ENCODE measurements at places on chromosomes 2 and 18.

DNA sequence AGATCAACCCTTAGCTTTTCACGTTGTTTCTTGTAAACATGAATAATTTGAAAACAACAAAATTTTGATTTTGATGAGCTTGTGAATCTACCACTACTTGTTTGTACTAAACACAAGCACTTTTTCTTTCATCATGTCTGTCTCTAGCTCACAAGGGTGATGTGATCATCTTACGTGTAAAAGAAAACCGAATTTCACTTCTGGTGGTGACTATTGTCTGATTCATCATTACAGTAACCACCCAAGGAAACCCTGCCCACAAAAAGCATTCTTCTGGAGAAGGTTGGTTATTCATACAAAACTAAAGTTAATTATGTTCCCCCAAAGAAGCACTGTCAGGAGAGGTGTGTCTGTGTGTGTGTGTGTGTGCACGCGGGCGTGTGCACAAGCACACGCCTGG, 285.4 kb downstream of the ZNF516 start:
- H3K36me3 ChIP-seq = no peaks in the 10 kb centered on the region
- H3K27ac ChIP-seq = no peak overlapping the region
- no peaks in the 10 kb centered on the region for H3K27me3 ChIP-seq

DNA sequence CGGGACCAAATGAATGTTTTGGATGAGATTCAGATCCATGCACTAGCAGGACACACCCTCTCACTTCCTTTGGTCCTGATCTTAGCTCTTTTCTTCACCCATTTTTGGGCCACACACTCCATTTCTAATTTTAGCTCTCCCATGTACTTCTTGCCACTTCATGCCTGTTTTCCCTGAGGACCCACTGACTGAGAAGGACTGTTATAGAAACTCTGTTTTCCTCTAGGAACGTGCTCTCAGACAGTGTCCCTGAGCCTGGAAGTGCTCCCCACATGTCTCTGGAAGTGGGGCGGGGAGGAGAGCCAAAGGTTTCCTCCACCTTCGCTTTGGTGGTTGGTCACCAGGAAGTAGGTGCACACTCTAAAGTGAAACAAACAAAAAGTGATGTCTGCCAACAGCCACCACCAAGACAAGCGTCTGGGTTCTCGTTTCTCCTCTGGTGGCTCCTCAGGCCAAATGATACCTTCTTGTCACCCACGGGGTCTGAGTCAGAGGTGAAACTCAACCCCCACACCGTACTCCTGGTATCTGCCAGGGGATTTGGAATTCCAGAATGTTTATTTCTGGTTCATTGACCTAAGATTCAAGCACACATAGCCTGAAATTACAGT, 74.7 kb downstream of the MERTK start:
- peaks cover 2% of the 10 kb centered on the region for H3K4me1 ChIP-seq
- H3K27me3 ChIP-seq = peaks cover 18% of the 10 kb centered on the region
- no peak overlapping the region for H3K4me3 ChIP-seq
- H3K36me3 ChIP-seq = peaks cover 4% of the 10 kb centered on the region
- H3K27ac ChIP-seq = no peak overlapping the region

DNA sequence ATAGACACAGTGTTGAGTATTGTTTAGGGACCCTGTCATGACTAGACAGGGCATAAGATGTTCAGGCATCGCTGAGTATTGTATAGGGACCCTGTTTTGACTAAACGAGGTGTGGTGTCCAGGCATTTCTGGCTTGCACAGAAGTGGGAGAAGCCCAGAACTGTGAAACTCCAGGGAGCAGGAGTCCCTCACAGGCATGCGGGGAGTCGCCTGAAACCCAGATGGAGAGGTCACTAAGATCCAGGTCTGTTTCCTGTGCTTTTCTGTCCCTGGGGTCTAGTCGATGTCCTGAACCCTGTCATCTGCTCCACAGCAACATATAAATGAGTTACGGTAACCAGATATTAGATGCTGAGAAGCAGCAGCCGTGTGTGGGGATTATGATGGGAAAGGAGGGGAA, 469.0 kb upstream of the SALL3 start:
- no peak for DNase-seq
- no peaks in the 10 kb centered on the region for H3K36me3 ChIP-seq
- no peak overlapping the region for H3K4me3 ChIP-seq
- H3K4me1 ChIP-seq = no peaks in the 10 kb centered on the region

DNA sequence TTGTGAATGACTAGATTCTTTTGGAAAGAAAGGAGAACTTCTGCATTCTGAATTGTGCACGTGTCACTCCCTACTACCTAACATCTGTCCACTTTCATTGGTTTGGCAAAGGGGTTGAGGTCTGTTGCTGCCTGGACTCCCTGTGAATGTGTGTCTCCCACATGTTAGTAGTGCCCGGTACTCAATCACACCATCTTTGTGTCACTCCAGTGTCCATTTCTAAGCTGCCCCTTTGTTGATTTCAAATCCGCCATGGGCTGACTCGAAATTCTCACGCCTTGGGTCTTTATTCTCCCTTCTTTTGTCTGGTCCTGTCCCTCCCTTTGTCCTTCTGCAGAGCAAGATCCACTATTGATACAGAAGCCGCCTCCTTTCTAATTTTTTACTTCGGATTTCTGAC, 7.5 kb downstream of the DPYSL5 start:
- H3K27me3 ChIP-seq = peaks cover 39% of the 10 kb centered on the region
- no peak overlapping the region for H3K4me3 ChIP-seq
- no peak overlapping the region for H3K27ac ChIP-seq
- no peak for DNase-seq
- H3K36me3 ChIP-seq = no peaks in the 10 kb centered on the region
- H3K4me1 ChIP-seq = peaks cover 2% of the 10 kb centered on the region

DNA sequence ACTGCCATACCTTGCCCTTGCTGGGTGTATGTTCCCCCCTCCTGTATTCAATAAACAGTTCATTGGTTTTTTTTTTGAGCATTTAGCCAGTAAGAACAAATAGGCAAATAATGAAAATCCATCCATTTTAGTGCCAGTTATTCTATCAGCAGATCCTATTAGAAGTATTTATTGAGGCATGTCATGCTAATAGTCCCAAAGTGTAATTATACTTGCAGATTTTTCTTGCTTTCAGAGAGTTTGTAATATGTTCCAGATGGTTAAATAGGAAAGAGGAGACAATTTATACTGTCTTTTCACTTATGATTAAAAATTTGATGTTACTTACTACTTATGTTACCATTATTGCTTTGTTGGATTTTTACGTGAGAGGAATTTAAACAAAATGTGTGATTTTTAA, 127.6 kb downstream of the NCOA1 start:
- no peak overlapping the region for H3K4me3 ChIP-seq
- no peaks in the 10 kb centered on the region for H3K36me3 ChIP-seq
- no peak for DNase-seq
- no peak overlapping the region for H3K27ac ChIP-seq
- H3K27me3 ChIP-seq = no peaks in the 10 kb centered on the region

DNA sequence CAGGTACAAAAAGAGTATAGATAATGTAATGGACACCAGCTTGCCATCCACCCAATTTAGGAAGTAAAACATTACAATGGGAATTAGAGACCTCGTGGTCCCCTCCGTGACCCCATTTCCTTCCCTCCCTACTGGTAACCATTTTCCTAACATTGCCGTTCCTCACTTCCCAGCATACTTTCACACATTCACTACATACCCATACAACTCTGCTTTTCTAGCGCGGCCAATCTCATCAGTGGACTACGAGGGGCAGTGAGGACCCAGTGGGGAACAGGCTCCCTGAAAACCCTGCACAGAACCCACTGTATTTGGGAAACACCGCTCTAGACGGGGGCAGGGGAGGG, 1.1 kb downstream of the ENOSF1 start:
- DNase-seq = no peak
- H3K36me3 ChIP-seq = peaks cover 3% of the 10 kb centered on the region
- peaks cover 4% of the 10 kb centered on the region for H3K27me3 ChIP-seq
- peak overlapping the region; percentile 13 for H3K27ac ChIP-seq

All from activated B cell treated with CpG ODN at 0.5 μM for 24 hours (primary cell).